ENCODE measurements at places on chromosomes 16 and 17.

GRCh38 chr17:51200295-51200694 is 34.1 kb downstream of the NME2 start:
- DNase-seq: no peak

- no peak for DNase-seq
Measured at GRCh38 chr17:16933317-16934132, 38.4 kb downstream of the TNFRSF13B start.

DNA sequence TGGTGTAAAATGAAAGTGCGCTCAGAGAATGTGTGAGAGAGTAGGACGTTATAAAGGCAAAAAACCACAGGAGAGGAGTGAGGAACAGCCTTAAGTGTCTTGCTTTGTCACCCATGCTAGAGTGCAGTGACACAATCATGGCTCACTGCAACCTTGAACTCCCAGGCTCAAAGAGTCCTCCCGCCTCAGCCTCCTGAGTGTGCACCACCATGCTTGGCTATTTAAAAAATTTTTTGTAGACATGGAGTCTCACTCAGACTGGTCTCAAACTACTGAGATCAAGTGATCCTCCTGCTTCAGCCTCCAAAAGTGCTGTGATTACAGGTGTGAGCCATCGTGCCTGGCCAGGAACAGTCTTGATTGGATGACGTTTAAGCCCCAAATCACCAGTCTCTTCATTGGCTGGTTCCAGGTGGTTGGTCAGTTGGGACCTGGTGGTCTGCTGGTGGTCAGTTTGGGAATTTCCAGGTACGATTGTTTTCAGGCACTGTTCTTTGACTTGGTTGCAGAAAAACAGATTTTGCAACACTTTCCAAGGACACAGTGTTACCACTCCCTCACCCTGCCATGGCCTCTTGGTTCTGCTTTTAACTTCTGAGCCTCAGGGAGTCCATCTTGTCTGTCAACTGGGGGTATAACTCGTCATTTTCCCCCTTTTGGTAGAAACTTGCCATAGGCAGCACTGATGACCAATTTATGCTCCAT is 21.2 kb downstream of the DHODH start:
- no peak for DNase-seq

DNA sequence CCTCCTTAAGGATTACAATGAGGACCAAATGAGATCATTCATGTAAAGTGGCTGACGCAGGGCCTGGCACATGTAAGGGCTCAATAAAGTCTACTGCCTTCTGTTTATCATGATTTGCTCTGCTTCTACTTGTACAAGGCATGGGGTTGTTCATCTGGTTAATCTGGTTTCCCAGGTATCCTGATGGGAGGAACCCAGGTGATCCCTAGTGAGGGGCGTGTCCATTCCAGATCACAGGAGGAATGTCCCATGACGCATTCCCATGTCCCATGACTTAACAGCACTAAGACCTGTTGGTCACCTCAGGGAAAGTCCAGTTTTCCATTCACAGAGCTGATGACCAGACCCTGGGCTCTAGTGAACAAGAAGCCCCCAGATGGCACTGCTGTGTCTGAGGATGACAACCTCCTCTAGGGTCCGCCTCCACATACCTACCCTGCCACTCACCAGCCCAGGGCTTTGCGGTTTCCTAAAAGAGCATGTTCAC is 11.5 kb upstream of the TPPP3 start:
- no peak for DNase-seq

GRCh38 chr17:33266116-33266515 is 27.0 kb downstream of the ASIC2 start:
- peak; percentile 29 for DNase-seq

- DNase-seq: peak; percentile 32
Measured at GRCh38 chr16:10984509-10984908, 40.1 kb downstream of the CLEC16A start.

GRCh38 chr17:4706121-4706520 is 2.2 kb upstream of the PELP1 start:
- no peak for DNase-seq

- no peak for DNase-seq
Measured at GRCh38 chr16:80109581-80109980, 431.2 kb upstream of the DYNLRB2 start.

GRCh38 chr17:33046361-33047255 is 55.0 kb downstream of the SPACA3 start:
- no peak for DNase-seq

DNA sequence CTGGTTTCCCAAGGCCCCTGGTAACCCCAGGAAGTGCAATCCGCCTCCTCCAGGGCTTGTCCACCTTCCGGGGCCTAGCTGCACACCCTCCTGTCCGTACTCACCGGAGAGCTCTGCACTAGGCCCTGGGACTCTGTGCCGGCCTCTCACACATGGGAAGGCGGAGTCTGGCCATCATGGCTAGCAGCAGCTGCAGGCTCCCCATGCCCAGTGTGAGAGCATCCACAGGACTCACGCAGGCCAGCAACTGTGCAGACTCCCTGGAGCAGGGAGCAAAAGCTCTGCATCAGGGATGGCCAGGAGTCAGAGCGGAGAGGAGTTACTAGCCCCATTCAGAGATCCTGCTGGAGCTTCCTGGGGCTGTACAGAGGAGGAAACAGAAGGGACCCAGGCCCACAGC is 20.2 kb downstream of the FOXN1 start:
- DNase-seq: no peak

DNA sequence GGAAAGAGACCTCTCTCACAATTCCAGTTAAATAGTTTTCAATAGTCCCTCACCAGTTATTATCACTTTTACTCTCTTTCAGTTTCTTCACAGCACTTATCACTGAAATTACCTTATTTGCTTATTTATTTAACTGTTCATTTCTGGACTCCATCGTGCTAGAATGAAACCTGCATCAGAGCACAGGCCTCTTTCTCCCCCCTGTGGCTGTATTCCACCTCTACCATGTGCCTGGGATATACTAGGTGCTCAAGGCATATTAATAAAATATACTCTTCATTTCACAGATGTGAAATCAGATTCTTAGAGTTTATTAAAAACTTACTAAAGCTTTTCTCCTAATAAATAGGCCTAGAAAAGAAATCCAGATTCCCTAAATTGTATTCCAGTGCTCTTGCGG is 308.9 kb upstream of the MON1B start:
- no peak for DNase-seq

- no peak for DNase-seq
Measured at GRCh38 chr16:88727871-88728270, 21.6 kb downstream of the CTU2 start.

DNA sequence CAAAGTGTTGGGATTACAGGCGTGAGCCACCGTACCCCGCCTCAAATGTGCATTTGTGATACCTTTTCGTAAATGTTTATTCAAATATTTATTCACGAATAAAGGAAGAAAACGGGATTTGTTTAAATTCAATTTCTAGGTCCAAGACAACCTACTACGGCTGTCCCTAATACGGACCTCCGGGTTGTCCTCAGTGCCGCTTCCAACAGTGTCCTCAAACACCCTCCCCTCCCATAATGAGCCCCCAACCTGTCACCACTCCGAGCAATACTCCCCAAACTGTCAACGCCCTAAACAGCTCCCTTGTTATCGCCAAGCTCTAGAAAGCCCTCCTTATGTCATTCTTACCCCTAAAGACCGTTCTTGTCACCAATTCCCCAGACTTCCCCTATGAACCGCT is 539 bp upstream of the GABARAPL2 start:
- DNase-seq: peak; percentile 16

- no peak for DNase-seq
Measured at GRCh38 chr16:75379911-75380847, 53.1 kb downstream of the CFDP1 start.

- no peak for DNase-seq
Measured at GRCh38 chr17:34153991-34154390, 101.1 kb upstream of the CCL2 start.

DNA sequence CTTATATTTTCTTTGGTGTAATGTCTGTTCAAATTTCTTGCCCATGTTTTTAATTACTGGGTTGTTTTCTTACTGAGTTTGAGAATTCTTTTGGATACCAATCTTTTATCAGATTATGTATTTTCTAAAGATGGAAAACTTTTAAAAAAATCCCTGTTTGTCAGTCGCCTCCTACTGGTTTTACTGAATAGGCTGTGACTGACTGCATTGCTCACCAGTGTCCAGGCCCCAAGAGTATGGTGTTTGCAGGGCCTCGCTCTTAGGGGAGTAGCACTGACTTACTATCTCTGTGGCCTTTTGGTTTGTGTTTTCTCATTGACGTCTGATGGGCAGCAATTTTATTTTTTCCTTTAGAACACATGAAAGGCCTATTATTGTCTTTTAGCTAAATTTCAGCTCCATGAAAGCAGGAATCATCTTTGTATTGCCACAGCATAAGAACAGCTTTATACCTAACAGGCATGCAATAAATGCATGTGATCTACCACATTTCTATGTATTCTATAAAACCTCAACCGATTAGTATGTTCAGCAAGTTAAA is 188.4 kb downstream of the AATF start:
- no peak for DNase-seq

- no peak for DNase-seq
Measured at GRCh38 chr17:35717475-35717874, 14.0 kb upstream of the RASL10B start.

GRCh38 chr16:65984296-65984695 is 382.2 kb upstream of the CDH5 start:
- no peak for DNase-seq

DNA sequence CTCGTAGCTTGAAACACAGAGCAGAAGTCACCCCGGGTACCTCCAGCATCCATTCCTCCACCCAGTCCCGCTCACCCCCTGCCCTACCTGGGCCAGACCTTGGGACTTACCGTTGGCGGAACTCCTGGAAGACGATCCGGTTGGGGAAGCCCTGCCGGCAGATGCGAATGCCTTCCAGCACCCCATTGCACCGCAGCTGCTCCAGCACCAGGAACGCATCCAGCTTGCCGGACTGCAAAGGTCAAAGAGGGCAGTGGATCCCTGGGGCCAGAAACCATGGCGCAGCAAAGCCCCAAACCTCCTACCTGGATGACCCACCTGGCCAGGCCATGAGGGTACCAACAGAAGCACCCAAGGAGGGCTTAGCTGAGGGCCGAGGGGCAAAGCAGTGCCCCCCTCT is 97.9 kb downstream of the NDE1 start:
- DNase-seq: no peak

DNA sequence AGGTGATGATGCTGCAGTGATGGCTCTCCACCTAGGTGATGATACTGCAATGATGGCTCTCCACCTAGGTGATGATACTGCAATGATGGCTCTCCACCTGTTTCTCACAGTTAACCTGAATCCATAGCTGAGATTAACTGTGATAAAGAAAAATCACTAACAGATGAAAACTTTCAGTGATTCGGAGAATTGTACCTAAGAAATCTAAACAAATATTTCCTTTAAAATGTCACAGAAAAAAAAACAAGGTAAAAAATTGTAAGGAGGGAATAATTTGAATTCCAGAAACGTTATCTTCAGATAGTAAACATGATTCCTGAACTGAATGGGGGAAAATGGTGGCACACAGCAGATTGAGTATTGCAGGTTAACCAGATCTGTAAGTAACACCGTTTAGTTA is 113.4 kb downstream of the MAP2K4 start:
- no peak for DNase-seq

DNA sequence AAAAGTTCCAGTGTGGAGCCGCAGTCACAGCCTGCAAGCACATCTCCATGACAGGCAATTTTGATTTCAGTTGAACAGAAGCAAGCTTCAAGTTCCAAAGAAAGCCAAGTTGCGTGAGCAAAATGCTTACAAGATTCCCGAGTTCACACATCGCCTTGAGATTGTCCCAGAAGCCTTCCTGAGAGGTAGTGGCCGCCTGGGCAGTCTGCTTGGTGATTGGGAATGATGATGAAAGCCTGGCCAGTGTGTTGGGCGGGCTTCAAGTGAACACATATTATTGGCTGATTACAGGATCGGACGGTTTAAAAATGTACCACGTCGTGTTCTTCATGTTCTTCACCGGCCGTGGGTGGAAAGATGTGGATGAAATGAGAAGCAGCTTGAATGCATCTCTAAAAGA is 185.5 kb downstream of the FOXL1 start:
- DNase-seq: no peak

DNA sequence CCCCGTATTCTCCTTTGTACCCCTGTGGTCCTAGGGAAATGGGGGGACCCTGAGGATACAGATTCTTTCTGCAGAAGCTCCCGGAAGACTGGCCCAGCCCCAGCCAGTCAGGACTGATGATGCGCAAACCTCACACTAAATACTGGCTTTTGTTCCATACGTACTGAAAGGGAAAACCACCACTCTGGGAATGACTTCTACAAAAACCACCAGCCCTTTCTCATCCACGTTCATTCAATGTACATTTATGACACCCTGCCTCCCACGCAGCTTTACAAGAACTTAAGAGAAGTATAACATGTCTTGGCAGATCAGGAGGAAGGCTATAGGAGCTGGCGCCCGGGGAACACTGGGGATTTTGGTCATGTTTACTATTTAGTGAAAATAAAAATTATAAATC is 70.6 kb downstream of the MARCHF10 start:
- DNase-seq: no peak

- DNase-seq: no peak
Measured at GRCh38 chr16:67657017-67657608, 2.9 kb downstream of the ACD start.

GRCh38 chr16:30747331-30747730 is 894 bp upstream of the PHKG2 start:
- DNase-seq: peak; percentile 52

DNA sequence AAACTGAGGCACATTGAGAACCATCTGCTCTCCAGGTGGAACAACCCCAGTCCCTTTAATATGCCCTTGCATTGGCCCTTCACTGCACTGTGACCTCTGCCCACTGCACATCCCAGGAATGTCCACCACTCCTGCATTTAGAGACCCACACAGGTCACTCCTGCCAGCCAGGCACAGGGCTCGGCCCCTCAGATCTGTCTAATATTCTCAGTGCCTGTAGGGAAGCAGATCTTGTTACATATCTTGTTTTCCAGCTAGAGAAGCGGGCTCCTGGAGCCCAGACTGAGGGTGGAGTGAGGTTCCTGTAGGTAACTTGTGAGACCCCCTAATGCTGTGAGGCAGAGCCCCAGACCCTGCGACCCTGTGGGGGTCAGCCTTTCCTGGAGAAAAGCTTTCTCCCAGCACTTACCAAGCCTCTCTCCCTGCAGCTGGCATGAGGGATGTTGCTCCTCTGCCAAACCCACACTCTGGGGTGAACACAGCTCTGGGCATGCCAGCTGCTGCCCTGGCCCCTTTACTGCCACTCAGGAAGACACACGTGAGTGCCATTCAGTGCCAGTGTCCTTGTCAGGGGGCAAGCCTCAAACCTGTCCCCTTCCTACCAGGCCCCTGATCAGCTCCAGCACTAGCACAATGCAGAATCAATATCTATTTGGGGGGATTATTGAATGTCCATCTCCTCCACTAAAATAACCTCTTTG is 40.3 kb upstream of the CRHR1 start:
- DNase-seq: no peak

DNA sequence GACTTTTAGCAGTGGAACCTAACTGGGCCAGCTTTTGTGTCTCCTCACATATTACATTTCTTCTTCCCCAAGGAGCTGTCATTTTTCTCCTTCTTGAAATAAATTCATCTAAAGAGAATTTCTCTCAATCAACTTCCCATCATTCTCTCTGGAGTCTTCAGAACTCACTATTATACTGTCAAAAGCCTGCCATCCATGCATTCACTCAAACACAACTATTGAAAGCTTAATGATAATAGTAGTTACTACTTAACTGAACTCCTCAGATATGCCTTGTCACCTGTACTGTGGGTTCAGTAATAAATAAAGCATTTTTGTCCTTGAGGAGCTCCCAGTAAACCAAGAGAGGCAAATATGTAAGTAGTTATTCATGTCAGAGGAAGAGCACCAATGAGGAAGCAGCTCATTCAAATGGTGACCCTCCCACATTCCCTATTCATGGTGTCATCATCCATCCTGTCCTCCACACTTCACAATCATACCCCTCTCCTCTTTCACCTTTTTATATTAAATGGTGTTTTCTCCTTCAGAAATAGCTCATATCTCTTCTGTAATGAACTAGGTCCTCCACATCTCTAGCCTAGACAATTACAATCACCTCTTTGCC is 162.6 kb downstream of the CA10 start:
- no peak for DNase-seq

Data from AG20443 (cell line).